Activated CD4-positive, alpha-beta T cell treated with anti-CD3 and anti-CD28 coated beads, Interleukin-2, amount 10 ng/mL, durations not matched to agents 24 days and 14 days (primary cell): ENCODE measurements at places on chromosomes 1 and 21.

- DNase-seq: no peak
Measured at GRCh38 chr21:37036177-37036576, 29.7 kb downstream of the RIPPLY3 start.

DNA sequence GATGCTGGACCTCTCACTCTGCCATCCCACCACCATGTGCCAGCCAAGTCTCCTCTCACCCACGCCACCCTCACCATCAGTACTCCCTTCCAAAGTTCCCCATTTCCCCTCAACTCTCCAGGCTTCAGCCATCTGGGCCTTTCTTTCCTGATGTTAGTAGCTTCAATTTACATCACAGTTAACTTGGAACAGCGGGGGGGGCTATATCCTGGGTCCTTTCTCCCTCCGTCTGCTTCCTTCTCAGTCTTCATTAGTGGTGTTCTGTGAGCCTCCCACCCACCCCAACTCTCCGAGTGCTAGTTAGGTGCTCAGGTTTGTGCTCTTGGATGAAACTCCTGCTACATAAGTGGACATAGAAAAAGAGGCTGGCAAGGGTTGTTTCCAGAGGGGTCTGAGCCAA, 31.9 kb downstream of the KCNC4 start:
- DNase-seq: no peak

GRCh38 chr1:232538224-232538942, 91.5 kb downstream of the SIPA1L2 start:
- DNase-seq: no peak

DNA sequence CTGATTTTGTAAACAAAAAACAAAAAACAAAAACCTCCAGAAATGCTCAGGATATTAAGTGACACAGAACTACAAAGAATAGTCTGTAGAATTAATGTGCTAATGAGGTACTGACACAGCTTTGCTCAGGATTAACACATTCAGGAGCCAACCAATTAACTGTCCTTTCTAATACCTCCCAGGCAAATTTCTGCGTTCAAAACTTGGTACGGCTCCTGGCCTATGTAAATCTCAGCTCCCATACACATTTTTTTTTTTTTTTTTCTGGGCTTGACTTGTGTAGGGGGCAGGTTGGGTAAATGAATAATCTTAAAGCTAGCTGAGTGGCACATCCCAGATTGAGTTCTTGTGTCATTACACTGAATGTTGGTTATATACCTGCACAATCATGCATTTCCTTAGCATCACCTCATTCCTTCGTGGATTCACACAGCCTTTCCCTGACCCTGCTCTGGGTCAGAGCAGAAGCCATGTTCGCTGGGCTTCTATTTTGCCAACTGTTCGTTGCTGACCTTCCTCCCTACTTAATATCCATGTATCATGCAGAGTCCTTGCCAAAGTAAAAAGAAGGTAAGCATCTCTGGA, 12.6 kb upstream of the IER5 start:
- no peak for DNase-seq

GRCh38 chr1:33814166-33814565, 49.7 kb upstream of the HMGB4 start:
- DNase-seq: no peak

DNA sequence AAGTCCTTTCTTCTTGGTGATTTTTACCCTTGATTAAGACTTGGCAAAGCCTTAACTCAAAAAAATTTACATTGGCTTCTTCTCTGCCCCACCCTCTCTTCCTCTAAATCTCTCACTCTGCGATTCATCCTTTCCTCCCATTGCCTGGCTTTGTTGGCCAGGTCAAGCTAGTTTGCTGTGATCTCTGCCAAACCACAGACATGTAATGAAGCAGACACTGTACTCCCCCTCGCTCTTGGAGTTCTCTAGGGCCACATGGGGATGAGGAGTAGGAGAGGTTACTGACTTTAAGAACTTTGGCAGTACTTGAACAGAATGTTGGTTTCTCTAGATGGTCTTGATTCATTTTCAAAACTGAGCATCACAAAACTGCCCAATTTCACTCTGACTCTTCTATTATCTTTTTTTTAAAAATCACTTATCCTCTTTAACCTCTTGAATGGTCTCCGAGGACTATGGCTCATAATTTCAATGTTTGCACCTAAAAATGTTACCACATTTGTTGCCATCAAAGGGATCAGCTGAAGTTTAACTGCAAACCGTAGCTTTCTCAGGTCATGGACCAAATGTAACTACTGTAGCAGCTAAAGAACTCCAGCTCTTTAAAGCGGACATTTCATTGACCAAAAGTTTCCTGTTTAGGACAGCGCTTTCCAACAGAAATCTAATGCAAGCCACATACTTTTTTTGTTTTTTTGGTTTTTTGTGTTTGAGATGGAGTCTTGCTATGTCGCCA, 62.7 kb upstream of the IPO9 start:
- no peak for DNase-seq

GRCh38 chr1:115170377-115170776, 81.1 kb upstream of the TSPAN2 start:
- DNase-seq: no peak

- DNase-seq: no peak
Measured at GRCh38 chr1:213389061-213389581, 338.1 kb downstream of the RPS6KC1 start.
